ENCODE measurements at places on chromosomes 4 and X.

GRCh38 chr4:96916711-96917110 is 1076.8 kb downstream of the PDHA2 start:
- no peak for DNase-seq

- no peak for DNase-seq
These were observed 7.6 kb downstream of the NKX6-1 start for GRCh38 chr4:84491481-84491880.

- no peak for DNase-seq
These were observed 209.8 kb downstream of the RTL9 start for GRCh38 chrX:110568441-110568840.

DNA sequence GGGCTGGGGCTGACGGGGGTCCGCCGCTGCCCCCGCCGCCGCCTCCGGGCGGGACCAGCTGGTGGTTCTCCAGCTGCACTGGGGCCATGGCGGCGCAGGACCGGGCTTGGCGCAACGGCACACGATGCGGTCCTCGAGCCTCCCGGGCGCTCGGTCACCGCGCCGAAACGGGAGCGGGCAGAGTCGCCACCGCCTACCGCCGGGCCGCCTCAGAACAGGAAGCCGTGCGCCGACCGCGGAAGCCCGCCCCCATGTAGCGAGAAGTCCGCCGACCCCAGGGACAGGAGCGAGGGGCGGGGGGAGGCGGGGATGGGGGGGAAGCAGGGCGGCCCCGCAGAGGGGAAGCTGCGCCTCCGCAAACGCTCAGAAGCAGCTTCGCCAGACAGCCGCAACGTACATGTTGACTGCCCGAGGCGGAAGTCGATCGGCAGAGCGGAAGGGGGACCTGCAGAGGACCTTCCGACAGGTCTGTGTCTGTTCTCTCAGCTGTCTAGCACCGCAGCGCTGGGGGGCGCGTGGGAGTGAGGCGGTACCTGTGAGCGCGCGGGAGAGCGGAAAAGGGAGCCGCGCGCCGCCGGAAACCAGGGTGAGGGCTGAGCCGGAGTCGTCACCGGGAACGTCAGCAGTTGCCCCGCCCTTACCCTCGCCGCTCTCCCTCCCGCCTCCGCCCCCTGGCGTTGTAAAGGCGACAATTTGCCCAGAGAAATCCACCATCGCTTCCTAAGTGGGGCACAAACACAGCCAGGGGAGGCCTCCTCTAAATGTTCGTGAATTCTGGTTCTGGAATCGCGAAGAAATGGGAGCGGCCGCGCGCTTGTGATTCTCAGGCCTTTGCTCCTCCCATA is at the start of gene MED14:
TSS of gene MED14 (minus strand) at position 218 of the 845 bp plus-strand sequence. CDS start at position 88, 130 bp downstream.
- DNase-seq: peak; percentile 89

DNA sequence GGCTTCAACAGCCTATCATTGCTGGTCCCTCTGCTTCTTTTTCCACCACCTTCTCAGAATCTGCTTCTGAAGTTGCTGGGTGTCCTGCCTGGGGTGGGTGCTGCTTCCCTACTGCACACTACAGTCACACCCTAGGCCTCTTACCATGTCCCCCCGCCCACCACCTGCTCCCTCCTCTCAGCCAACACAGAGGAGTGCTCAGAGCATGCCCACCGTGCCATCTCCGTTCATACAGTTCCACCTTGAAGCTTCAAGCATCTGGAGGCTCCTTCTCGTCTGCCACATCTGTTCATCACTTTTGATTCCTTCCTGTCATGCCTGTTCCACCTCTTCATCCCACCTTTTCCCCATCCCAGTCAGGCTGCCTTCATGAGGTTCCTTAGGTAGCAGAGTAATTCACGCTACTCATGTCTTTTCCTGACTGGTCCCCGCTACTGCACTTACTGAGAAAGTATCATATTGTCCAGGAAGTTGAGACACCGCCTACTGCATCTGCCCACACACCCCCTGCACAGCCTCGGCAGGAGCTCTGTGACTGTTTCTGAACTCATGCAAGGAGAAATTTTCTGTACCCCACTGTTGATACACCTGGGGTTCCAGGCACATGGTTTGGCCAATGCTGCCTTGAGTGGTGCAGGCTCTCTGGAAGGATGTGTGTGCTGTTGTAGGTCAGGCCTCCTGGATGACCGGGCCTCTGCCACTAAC is 39.5 kb downstream of the HADH start:
- DNase-seq: peak; percentile 39

- DNase-seq: no peak
These were observed 563 bp downstream of the FAM13A start for GRCh38 chr4:89056292-89056952.

GRCh38 chr4:985123-985830 is 1.6 kb upstream of the IDUA start:
- DNase-seq: peak; percentile 83

GRCh38 chrX:133985164-133985966 is at the start of gene GPC3:
Gene GPC3 (minus strand): TSS chrX:133985594.
- peak; percentile 42 for DNase-seq

GRCh38 chr4:7960017-7960789 is 20.5 kb upstream of the AFAP1 start:
- DNase-seq: no peak

- DNase-seq: no peak
These were observed 20.4 kb upstream of the GPM6B start for GRCh38 chrX:13837290-13837745.

DNA sequence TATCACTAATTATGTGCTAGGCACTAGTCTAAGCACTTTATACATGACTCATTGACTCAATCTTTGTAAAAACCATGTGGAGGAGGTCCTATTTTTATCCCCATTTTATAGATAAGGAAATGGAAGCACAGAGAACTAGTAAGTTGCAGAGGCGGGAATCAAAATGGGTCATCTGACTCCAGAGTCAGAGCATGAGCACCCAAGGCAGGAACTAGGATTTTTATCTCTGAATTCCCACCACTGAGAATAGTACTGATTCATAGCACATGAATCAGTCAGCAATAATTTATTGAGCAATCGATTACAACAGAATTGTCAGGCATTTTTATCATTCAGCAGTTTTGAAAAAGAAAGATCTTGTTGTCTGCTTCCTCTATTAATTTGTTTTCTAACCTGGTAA is 19.3 kb downstream of the SCARB2 start:
- no peak for DNase-seq

GRCh38 chr4:19752599-19752998 is 499.1 kb upstream of the SLIT2 start:
- DNase-seq: no peak

DNA sequence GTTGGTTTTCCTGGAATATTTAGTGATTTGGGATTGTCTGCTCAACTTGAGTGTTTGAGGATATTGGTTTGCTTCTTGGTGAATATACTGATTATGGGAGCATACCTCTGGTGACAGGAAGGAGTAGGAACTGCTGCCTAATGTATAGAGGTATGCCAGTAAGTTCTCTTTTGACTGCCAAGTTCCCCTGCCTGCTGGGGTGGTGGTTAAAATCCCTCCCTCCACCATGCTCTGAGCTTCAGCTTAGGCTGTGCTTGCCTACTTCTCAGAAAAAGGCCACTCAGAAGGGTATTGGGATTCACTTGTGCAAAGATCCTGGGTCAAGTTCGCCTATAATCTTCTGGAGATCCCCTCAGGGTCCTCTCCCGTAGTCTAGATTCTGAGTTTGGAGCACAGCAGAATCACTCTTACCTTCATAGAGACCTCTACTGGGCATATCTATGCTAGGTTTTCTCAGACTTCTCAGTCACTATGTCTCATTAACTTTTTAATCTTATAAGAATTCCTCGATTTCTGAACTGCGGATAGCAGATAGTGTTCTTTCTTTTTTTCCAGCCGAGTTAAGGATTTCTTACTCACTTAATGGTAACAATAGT is 44.7 kb upstream of the DCK start:
- no peak for DNase-seq

GRCh38 chrX:39327255-39327654 is 526.0 kb downstream of the MID1IP1 start:
- no peak for DNase-seq

DNA sequence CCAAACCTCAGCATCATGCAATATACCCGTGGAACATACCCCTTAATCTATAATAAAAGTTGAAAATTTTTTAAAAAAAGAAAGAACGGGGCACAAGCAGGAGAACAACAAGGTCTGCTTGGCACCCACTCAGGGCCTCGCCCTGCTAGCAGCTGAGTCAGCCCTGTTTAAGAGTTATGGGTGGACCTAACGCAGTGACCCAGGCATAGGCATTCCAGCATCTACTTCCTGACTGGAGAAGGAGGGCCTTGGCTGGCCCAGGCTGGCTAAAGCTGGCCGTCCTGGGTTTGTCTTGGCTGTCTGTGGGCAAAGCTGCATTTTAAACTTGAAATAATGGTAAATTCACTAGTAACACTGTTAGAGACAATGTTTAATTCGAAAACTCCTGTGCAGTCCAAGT is 236.7 kb upstream of the PGRMC2 start:
- DNase-seq: no peak

- no peak for DNase-seq
These were observed 21.1 kb downstream of the ACSL1 start for GRCh38 chr4:184804621-184805020.

- no peak for DNase-seq
These were observed 1.8 kb downstream of the PROM1 start for GRCh38 chr4:16082041-16082425.

- DNase-seq: no peak
These were observed 57.9 kb downstream of the FREM3 start for GRCh38 chr4:143642611-143643010.

DNA sequence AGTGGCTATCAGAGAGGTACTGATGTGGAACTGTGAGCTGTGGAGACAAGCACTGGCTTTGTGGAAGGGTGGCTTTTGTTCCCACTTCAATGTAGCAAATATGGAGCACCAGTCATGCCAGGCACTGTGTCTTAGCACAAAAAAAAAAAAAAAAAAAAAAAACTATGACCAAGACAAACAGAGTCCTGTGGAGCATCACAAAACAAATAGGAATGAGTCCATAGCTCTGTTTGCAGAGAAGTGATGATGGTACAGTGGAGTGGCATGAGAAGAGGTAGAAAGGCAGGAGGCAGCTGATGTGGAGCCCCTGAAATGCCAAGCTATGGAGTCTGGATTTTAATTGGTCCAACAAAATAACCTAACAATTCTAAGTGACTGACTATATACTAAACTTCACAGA is 116.9 kb downstream of the RAB28 start:
- DNase-seq: no peak

- DNase-seq: no peak
These were observed 160.5 kb upstream of the GABRA2 start for GRCh38 chr4:46550471-46550870.

DNA sequence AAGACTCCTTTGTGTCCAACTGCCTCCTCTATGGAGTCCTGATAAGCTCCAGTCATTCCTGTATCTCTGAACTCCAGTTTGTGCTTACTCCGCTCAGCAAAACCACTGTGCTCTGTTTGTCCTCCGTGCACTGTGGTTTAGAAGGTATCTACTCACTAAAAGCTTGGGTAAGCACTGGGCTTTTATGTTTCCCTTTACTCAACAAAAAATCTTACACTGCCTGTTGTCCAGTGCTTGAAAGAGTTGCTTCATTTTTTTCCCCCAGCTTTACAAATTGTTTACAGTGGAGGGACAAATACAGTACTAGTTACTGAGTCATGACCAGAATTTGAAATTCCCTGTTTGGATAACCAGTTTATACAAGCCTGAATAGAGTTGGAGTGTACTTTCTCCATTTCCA is 545.3 kb upstream of the FAT1 start:
- DNase-seq: no peak

GRCh38 chr4:145283909-145284308 is 103.5 kb upstream of the OTUD4 start:
- DNase-seq: no peak

DNA sequence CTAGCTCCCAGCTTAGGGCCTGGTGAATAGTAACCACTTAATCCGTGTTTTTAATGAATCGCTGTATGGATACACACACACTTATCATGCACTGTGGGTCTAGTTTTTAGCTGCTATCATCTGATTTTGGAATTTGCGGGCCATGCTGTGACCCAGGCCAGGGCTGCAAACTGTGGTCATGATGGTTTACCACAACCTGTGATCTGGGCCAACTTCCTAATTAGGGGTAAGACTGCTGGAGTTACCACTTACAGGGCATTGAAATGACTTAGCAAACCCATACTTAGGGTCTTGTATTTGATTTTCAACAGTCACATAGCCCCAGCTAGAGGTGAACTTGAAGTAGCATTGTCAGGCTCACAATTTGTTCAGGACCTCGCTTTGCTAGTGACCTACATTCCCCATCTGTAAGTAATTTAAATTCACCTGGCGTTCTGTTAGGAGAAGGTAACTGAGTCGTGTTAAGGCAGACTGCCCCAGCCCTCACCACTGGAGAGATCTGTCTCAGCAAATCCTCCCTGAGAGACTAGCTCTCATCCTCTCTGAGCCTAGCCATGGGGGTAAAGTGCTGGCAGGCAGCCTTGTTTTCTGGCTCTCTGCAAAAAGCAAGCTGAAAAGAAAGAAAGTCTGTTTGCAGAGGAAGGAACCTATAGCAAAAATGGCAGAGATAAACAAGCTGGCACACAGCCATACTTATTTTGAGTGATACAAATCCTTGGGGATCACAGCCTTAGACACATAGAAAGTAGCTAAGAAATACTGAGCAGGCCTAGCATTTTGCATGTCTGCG is 33.8 kb upstream of the EGFL6 start:
- DNase-seq: no peak

DNA sequence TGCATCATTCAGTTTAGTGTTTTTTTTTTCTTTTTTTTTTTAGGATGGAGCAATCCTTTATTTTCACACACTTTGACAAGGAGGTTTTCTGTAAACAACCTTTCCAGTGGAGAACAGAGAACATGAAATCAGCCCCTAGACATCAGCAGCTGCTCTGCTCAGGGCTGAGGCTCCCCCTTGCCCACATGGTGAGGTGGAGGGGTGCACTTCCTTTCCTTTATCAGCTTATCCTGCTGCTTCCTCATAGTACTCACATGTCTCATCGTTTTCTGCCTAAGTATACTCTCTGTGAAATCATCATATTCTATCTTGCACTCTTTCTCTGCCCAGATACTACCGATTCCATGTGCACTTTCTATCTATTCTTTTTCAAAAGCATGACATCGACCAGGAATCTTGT is 47.6 kb upstream of the PRSS12 start:
- no peak for DNase-seq

GRCh38 chr4:184713887-184714286 is 20.0 kb downstream of the CENPU start:
- no peak for DNase-seq

- DNase-seq: no peak
These were observed 103.4 kb downstream of the DDIT4L start for GRCh38 chr4:100086766-100087431.
